GM10248 (cell line): ENCODE measurements at places on chromosomes 12 and 14.
A peak's percentile ranks its signal among the peaks of the same experiment; 100 is the strongest.

- peak; percentile 13 for DNase-seq
Measured at GRCh38 chr14:59897757-59898383, 22.1 kb upstream of the LRRC9 start.

- DNase-seq: no peak
Measured at GRCh38 chr14:68639758-68640574, 152.9 kb downstream of the ZFP36L1 start.

GRCh38 chr12:122265476-122265875, 818 bp downstream of the VPS33A start:
- DNase-seq: no peak

DNA sequence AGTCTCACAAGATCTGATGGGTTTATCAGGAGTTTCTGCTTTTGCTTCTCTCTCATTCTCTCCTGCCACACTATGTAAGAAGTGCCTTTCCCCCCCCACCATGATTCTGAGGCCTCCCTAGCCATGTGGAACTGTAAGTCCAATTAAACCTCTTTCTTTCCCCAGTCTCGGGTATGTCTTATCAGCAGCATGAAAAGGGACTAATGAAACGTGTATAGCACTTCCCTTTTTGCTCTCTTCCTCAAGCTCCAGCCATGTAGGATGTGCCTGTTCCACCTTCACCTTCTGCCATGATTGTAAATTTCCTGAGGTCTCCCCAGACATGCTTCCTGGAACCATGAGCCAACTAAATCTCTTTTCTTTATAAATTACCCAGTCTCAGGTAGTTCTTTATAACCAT, 7.0 kb upstream of the CRACR2A start:
- DNase-seq: no peak

DNA sequence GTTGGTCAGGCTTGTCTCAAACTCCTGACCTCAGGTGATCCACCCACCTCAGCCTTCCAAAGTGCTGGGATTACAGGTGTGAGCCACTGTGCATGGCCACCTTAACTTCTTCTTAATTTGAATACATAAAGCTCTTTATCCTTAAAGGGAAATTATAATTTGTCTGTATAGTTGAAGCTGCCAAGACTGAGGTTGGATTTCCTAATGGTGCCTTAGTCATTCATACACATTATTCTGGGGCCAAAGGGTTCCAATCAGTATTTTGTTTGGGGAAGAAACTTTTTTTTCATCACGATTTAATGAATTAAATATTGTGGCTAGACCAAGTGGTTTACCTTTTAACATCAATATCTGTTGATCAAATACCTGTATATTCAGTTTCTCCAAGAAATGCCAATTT, 135.9 kb downstream of the SYT1 start:
- no peak for DNase-seq

DNA sequence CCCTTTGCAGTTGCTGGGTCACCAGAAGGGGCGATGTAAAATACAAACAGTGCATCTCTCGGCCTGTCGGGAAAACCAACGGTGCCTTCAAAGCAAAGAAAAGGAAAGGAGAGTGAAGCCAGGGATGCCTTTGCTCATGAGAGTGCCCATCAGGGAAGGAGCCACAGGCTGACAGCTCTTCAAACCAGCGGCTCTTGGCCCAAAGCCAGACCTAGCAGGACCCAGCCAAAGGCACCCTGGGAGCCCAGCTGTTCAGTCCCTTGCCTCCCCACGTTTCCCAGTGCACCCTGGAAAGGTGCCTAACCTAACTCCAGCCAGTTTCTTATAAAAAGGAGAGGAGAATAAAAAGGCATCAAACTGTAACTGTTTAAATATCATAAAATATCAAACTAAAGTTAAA, 29.2 kb downstream of the PRMT8 start:
- DNase-seq: no peak

GRCh38 chr14:65804439-65805112, 392.0 kb downstream of the FUT8 start:
- no peak for DNase-seq

- no peak for DNase-seq
Measured at GRCh38 chr14:98417001-98417400, 855.0 kb downstream of the BCL11B start.

DNA sequence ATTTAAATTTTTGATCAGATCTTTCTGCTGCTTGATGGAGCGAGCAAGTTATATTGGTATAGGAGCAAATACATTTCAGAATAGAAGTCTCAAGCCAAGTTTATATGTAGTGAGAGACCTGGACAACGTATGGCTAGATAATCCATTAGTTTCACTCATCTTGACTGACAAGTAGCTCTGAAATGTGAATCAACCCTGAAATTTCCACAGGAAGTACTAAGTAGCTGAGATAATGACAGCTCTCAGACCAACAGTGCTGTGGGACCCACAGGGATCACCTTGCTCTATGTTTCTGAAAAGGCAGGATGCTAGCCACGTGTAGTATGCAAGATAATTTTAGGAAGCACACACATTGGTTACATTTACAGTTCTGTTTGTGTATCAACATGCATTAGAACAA, 258.6 kb upstream of the FOXN3 start:
- DNase-seq: no peak

- no peak for DNase-seq
Measured at GRCh38 chr12:88237954-88238353, 95.8 kb downstream of the TMTC3 start.

- no peak for DNase-seq
Measured at GRCh38 chr12:21500786-21501257, 613 bp downstream of the RECQL start.

DNA sequence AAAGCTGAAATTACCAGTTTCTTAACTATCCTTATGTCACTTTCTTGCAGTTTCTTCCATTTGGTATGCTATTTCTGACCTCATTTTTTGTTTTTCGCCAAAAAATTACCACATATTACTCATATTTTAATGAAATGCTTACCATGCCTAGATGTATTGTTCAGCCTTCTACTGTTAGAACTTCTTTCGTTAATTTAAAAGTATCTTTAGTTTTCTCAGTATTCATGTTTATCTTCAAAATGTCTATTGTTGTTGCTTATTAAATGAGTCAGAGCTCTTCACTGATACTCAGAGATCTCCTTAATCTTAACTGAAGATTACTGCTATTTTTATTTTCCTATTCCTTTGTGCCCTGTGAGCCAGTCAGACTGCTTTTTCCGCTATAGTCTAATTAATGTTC, 20.5 kb downstream of the RAP1B start:
- no peak for DNase-seq

- DNase-seq: no peak
Measured at GRCh38 chr14:84456946-84457345, 1073.0 kb upstream of the FLRT2 start.

- DNase-seq: no peak
Measured at GRCh38 chr14:37594971-37595808, at the start of the genes FOXA1 and TTC6. Gene FOXA1 (minus strand): TSS chr14:37595249. CDS start chr14:37594972, 277 bp downstream. Gene TTC6 (plus strand): TSS chr14:37595629. CDS start chr14:37622065, 26,436 bp downstream.

DNA sequence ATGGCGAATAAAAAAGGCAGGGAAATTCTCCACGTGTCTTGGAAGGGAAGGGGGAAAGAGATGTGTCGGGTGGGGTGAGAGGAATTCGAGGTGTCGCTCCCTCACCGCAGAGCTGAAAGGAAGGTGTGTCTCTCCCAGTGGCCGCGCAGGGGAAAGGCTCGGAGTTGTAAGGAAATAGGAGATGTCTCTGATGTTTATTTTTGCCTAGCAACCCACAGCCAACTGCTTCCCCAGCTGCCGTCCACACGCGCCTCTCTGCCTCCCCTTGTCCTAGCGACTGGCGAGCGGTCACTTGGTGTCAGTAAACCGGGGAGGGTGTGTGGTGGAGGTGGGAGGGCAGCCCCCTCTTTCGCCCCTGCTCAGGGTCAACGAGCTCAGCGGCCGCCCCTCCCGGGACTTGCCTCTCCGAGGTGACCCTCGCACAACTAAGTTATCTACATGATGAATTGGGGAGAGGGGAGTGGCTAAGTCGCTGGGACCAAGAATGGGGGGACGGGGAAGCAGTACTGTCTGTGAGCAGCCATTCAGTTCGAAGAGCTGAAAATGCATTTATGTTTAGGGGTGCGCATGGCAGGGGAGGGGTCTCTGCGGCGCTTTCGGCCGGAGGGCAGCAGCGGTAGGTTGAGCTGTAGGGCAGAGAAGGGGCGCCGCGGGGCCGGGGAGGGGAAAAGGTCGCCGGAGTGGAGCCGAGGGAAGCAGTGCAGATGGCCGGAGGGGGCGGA, 585 bp upstream of the DYRK2 start:
- DNase-seq: peak; percentile 48

DNA sequence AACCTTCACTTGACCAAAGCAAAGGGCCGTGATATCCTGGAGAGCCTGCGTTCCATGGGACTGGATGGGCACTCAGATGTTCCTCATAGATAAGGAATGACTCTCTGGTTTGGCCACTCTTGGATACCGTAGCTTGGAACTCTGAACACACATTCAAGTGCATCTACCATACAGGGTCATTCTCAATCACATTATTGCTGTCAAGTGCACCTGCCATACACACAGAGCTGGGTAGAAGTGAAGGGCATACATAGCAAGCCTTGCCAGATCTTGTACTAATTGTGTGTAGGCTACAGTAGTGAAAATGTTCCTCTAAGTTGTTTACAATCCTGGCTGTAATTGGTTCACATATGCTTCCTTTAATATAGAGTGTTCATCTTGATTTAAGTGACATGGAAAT, 58.3 kb downstream of the PELI2 start:
- no peak for DNase-seq

GRCh38 chr12:78331753-78332152, 501.1 kb downstream of the NAV3 start:
- no peak for DNase-seq

DNA sequence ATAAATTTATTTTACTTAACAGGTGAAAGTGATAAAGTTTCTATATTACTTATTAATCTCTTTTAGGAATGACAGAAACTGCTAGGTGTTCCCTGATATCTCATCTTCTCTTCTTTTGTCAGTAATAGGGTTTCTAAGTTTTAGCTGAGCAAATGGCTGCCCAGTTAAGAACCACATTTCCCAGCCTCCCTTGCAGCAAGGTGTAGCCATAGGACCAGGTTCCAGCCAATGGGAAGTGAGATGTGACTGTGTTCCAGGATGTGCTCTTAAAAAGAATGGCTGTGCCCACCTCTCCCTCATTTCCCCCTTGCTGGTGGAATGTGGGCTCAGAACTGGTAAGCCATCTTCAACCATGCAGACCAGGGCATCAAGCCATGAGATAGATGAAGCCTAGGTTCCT, 165.6 kb downstream of the HELB start:
- DNase-seq: no peak

- no peak for DNase-seq
Measured at GRCh38 chr12:67354322-67354721, 85.2 kb downstream of the CAND1 start.

GRCh38 chr12:1324910-1325309, 269.5 kb downstream of the FBXL14 start:
- DNase-seq: no peak

DNA sequence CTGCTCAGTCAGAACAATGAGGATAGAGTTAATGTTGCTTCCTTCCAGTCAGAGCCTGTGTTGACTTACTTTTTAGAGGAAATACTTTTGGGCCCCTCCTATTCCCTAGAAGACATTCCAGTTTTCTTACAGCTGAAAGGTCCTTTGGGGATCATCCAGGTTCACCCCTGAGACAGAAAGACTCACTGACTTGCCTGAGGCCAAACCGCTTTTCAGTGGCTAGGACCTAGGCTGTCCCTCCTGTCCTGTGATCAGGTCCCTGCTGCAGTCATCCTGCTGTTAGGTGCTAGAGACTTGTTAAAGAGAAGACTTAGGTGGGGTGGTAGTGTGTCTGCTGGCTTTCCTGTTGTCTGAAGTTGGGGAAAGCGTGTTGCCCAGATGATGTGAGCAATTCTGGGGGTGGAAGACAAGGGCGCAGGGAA, 39.6 kb downstream of the SUSD6 start:
- DNase-seq: no peak

- DNase-seq: no peak
Measured at GRCh38 chr14:55843718-55844403, 263.9 kb downstream of the KTN1 start.

- no peak for DNase-seq
Measured at GRCh38 chr14:90107789-90108188, 46.0 kb downstream of the KCNK13 start.

DNA sequence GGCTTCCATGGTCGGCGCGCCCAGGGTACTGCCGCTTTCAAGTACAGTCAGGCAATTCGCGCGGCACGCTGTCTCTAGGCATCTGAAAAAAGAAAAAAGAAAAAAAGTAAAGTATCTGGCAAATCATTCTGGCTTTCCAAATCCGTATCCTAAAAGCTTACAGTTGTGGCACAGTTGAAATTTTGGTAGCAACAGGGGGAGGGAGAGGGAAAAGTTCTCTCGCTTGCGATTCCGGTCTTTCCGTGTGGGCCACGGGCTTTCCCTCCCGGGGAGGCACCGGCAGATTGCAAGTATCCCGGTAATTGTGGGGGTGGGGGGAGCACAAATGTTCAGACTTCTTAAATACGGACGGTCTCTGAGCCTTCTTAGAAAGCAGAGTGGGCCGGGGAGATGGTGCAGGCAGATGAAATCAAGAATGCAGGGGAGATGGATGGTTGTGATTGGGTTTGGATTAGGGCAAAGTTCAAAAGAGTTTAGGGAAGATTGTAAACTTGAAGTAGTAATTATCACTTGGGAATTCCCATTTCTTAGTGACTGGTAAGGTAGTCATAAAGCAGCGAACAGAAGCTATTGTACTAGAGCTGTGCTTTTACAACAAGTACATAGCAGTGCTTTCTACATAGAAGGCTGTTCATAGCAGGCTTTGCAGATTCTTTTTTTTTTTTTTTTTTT, 1.2 kb downstream of the SOCS2 start:
- DNase-seq: no peak

- no peak for DNase-seq
Measured at GRCh38 chr14:51529736-51530135, 122.0 kb upstream of the FRMD6 start.

DNA sequence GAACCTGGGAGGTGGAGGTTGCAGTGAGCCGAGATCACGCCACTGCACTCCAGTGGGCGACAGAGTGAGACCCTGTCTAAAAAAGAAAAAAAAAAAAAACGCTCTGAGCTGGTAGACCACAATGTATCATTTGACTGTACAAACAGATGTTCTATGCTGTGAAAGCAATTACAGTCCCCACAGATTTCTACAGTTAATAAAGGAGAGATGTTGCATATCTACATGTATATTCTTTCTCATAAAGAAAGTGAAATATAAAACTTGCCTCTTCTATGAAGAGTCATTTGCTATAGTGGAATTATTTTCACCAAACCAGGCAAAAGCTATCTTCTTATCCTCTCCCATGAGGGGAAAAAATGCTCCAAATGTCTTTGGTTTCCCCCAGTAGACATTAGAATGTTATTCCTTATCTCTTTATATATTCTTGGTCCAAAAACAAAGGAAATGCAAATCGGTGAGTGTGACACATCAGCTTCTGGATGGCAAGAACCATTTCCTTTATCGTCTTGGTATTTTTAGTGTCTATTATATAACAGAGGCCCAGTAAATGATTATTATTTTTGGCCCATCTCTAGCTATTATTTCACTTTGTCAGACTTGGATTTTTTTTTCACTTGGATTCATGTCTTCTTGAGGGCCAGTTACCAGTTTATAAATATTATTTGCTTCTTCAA, 230.4 kb downstream of the SSPN start:
- peak; percentile 23 for DNase-seq

GRCh38 chr12:52316290-52316689, 4.9 kb downstream of the KRT83 start:
- DNase-seq: no peak

- no peak for DNase-seq
Measured at GRCh38 chr12:120688527-120689071, 1.6 kb downstream of the MLEC start.

GRCh38 chr12:29497588-29497987, at the start of gene OVCH1:
Gene OVCH1 (minus strand): TSS chr12:29497686. CDS start chr12:29497686, 0 bp downstream.
- DNase-seq: no peak
